ENCODE measurements at places on chromosomes 11 and 22.

GRCh38 chr11:125262194-125262829, 97.8 kb downstream of the PKNOX2 start:
- no peak for DNase-seq

GRCh38 chr11:74534216-74534945, 40.9 kb upstream of the LIPT2 start:
- DNase-seq = no peak

DNA sequence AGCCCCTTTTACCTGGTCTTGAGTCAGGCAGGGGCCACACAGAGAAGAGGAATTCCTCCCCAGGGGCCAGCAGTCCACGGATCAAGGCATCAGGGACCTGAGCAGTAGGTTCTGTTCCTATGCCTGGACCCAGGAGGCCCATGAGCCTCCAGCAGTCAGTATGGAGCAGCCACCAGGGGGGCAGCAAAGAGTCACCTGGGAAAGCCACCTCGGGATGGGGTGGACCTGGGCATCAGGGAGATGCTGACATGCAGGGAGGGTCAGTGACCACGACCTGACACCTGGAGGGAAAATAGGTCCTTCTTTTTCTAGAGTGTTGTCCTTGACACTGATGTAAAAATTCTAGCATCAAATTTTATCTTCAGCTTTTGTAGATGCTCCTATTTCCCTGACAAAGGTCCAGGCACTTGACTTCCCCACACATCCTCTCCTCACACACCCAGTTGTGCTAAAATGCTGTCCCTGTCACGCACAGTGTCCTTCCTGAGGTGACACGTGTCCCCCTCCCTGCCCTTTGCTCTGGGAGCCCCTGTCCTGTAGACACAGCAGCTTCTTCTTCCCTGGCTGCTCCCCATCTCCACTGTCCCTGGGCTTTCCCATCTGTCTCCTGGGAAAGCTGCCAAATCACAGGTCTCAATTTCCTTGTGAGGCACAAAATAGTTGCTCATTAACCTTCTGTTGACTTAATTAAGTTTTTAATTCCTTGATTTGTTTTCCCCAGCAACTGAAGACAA, 70.0 kb upstream of the IGLL5 start:
- no peak for DNase-seq

DNA sequence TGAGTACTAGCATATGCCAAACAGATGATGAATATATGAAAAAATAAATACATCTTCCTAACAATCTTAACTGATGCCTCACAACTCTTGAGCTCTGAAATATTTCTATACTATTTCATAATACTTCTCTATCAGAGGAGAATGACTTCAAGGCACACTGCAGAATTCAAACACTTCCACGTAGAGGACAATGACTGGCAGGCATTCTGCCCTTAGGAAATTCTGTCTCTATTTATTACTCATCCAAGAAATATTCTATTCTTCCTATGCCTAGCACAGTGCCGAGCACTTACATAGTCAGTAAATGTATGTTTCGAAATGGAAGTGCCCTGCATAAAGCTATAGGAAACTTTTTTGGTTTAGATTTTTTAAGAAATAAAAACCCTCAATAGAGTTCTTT, 809.1 kb downstream of the DLG2 start:
- DNase-seq = no peak
